Stimulated activated naive B cell treated with anti-CD40 and anti-IgM and Interleukin-4, amounts not matched to agents 10 μg/mL and 1 μg/mL and 100 μg/mL, for 72 hours (primary cell): ENCODE measurements at places on chromosomes 3 and 15.
A peak's percentile ranks its signal among the peaks of the same experiment; 100 is the strongest.

GRCh38 chr15:90816401-90817116 is 51.8 kb upstream of the FURIN start:
- H3K27me3 ChIP-seq: no peaks in the 10 kb centered on the region
- peaks cover 21% of the 10 kb centered on the region for H3K36me3 ChIP-seq
- no peak overlapping the region for H3K4me3 ChIP-seq

DNA sequence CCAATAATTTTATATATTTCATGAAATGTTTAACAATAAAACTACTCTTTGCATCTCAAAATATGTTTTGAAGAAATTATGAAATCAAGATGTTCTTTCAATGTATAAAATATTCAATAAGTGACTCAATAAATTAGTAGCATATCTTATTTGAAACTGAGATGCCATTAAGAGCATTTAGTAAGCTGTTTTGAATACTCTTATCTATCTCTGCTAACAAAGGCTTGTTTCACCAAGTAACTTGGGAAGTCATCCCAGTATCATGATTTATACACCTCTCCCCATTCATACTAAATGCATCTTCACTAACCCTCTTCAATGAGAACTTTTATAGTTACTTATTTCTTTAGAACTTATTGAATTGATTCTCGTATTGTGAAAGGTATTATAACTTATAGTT is 43.1 kb downstream of the TNIK start:
- no peaks in the 10 kb centered on the region for H3K36me3 ChIP-seq
- no peaks in the 10 kb centered on the region for H3K4me1 ChIP-seq
- H3K27me3 ChIP-seq: no peaks in the 10 kb centered on the region
- DNase-seq: no peak
- no peak overlapping the region for H3K27ac ChIP-seq

- H3K36me3 ChIP-seq: no peaks in the 10 kb centered on the region
- H3K4me1 ChIP-seq: no peaks in the 10 kb centered on the region
- H3K4me3 ChIP-seq: no peak overlapping the region
- no peak for DNase-seq
- no peaks in the 10 kb centered on the region for H3K27me3 ChIP-seq
- H3K27ac ChIP-seq: no peak overlapping the region
Measured at GRCh38 chr3:130779486-130779885, 32.9 kb upstream of the PIK3R4 start.

- no peak for DNase-seq
- no peak overlapping the region for H3K27ac ChIP-seq
- H3K4me1 ChIP-seq: no peaks in the 10 kb centered on the region
- H3K27me3 ChIP-seq: no peaks in the 10 kb centered on the region
- no peak overlapping the region for H3K4me3 ChIP-seq
Measured at GRCh38 chr3:143311096-143311495, 191.5 kb downstream of the CHST2 start.

DNA sequence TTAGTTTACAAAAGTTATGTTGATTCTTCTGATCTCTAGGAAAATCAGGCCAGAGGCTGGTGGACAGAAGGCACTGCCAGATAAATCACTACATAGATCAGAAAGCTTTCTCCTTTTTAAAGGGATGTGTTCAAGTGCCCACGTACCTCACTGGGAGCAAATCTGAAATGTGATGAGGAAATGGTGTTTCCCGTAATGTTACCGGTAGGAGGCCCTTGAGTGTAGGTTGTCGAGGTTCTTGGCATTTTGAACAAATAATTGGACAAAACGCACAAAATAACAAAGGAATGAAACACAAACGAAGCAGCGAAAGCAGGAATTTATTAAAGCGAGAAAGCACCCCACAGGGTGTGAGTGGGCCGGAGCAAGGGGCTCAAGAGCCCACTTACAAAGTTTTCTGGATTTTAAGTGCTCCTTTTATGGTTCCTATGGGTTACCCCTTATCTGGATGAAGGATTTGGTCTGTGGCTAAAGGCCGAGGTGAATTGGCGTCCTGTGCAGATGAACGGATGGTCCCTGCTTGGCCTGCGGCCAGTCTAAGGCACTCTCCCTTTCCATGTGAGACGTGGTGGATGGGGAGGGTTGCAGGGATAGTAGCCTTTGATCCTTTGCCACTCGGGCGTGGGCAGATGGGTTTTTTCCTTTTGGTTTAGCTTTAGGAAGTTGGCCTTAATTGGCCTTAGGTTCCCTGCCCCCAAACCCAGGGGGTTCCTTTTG is 1.0 kb downstream of the SNX1 start:
- H3K27ac ChIP-seq: peak overlapping the region; percentile 100
- peak overlapping the region; percentile 100 for H3K4me3 ChIP-seq
- H3K27me3 ChIP-seq: no peaks in the 10 kb centered on the region
- peaks cover 30% of the 10 kb centered on the region for H3K4me1 ChIP-seq

DNA sequence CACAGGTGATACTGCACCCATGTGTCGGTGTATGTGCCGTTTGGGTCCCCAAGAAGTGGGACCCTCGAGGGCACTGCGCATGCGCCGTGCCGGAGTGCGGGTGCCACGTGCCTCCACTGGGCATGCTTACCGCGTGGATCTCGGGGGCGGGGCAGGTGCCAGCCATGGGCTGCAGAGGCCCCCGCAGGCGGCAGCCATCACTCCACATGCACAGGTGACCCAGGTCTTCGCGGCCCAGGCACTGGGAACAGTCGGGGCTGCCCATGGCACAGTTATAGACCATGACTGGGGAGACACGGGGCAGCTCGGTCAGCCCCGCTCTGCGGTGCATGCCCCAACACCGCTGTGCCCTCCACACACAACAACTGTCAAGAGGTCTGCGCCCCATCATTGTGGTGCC is 31.2 kb downstream of the H1-8 start:
- no peaks in the 10 kb centered on the region for H3K36me3 ChIP-seq
- H3K27me3 ChIP-seq: no peaks in the 10 kb centered on the region
- H3K27ac ChIP-seq: no peak overlapping the region
- peaks cover 55% of the 10 kb centered on the region for H3K4me1 ChIP-seq

GRCh38 chr3:102512734-102513504 is 78.1 kb downstream of the ZPLD1 start:
- no peak overlapping the region for H3K27ac ChIP-seq
- H3K4me3 ChIP-seq: no peak overlapping the region
- peaks cover 4% of the 10 kb centered on the region for H3K27me3 ChIP-seq
- H3K36me3 ChIP-seq: no peaks in the 10 kb centered on the region
- no peak for DNase-seq
- no peaks in the 10 kb centered on the region for H3K4me1 ChIP-seq

DNA sequence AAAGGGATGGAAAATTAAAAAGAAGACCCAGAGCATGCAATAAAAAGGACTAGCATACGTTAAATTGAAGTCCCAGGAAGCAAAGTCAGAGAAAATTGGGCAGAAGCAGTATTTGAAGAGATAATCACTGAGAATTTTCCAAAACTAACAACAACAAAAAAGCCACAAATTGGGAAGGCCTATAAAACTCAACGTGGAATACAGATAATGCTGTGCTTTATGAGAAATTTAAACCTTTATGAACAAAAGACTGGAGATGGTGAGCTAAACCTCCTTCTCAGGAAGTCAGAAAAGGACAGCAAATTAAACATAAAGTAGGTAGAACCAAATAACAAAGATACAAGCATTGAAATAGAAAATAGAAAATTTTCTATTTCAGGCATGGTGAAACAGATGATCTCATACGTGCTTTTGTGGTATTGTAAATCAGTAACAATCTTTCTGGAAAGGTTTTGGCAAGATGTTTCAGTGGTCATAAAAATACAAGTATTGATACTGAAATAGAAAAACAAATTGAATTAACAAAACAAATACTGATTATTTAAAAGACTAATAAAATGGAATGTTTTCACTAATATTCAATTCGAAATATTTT is 55.6 kb downstream of the LYSMD4 start:
- peaks cover 64% of the 10 kb centered on the region for H3K36me3 ChIP-seq
- peaks cover 10% of the 10 kb centered on the region for H3K4me1 ChIP-seq
- no peaks in the 10 kb centered on the region for H3K27me3 ChIP-seq
- no peak overlapping the region for H3K27ac ChIP-seq
- no peak for DNase-seq

- peaks cover 38% of the 10 kb centered on the region for H3K4me1 ChIP-seq
- peaks cover 52% of the 10 kb centered on the region for H3K36me3 ChIP-seq
- peak overlapping the region; percentile 21 for H3K4me3 ChIP-seq
- DNase-seq: no peak
- peak overlapping the region; percentile 51 for H3K27ac ChIP-seq
Measured at GRCh38 chr3:16290007-16290826, 25.2 kb downstream of the OXNAD1 start.

DNA sequence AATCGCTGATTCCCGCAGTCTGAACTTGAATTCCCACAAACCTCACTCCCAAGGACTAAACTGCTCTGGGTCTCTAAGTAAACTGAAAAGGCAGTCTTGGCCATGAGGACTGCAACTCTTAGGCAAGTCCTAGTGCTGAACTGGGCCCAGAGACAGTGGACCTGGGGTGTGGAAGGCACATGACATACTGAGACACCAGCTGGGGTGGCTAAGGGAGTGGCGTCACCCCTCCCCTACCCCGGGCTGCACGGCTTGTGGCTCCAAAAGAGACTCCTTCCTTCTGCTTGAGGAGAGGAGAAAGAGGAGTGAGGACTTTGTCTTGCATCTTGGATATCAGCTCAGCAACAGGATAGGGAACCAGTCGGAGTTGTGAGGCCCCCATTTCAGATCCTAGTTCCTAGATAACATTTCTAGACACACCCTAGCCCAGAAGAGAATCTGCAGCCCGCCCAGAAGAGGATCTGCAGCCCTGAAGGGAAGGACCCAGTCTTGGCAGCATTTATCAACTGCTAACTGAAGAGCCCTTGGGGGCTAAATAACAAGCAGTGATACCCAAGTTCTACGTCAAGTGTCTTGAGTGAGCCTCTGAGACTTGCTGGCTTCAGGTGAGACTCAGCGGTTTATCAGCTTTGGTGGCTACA is 110.7 kb upstream of the C3orf80 start:
- no peak overlapping the region for H3K4me3 ChIP-seq
- peaks cover 6% of the 10 kb centered on the region for H3K27me3 ChIP-seq
- H3K4me1 ChIP-seq: no peaks in the 10 kb centered on the region
- no peak overlapping the region for H3K27ac ChIP-seq
- no peak for DNase-seq

- DNase-seq: peak; percentile 70
- peaks cover 48% of the 10 kb centered on the region for H3K4me1 ChIP-seq
Measured at GRCh38 chr3:31952205-31952604, 28.9 kb downstream of the OSBPL10 start.

- H3K4me3 ChIP-seq: peak overlapping the region; percentile 77
- no peaks in the 10 kb centered on the region for H3K27me3 ChIP-seq
- peak; percentile 71 for DNase-seq
- H3K36me3 ChIP-seq: no peaks in the 10 kb centered on the region
- peak overlapping the region; percentile 97 for H3K27ac ChIP-seq
- peaks cover 77% of the 10 kb centered on the region for H3K4me1 ChIP-seq
Measured at GRCh38 chr3:194134231-194134756, 1.7 kb upstream of the HES1 start.

- peaks cover 31% of the 10 kb centered on the region for H3K4me1 ChIP-seq
- H3K27ac ChIP-seq: peak overlapping the region; percentile 85
- peak; percentile 69 for DNase-seq
- H3K36me3 ChIP-seq: no peaks in the 10 kb centered on the region
- H3K27me3 ChIP-seq: peaks cover 11% of the 10 kb centered on the region
Measured at GRCh38 chr3:141336672-141337522, 31.4 kb upstream of the ZBTB38 start.

DNA sequence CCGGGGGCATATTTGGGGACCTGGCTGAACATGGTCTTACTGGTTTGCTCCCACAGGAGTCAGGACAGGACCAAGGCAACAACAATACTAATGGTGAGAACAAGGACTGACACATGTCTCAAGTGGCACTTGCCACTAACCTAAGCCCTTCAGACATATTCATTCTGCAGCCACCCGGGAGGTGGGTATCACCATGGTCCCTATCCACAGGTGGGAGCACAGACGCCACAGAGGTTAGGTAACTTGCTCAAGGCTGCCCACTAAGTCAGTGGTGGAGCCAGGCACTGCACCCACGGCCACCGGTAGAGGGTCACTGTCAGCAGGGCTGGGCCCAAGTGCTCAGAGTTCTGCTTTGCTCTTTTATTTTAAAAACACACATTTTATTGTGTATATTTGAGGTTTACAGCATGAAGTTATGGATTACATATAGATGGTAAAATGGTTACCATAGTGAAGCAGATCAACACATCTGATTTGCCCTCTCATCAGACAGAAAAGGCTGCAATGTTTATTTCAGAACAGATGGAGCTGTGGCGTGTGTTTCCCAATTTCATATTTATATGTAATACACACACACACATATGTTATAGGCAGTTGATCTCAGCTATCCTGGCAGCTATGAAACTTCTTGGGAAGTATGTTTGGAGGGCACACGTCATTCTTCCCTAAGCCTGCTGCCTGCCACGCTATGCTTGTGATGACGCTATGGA is 30.0 kb upstream of the SLC41A3 start:
- no peaks in the 10 kb centered on the region for H3K4me1 ChIP-seq
- DNase-seq: no peak
- H3K27me3 ChIP-seq: peaks cover 2% of the 10 kb centered on the region
- H3K4me3 ChIP-seq: no peak overlapping the region

GRCh38 chr3:105826778-105827634 is 41.8 kb downstream of the CBLB start:
- no peaks in the 10 kb centered on the region for H3K27me3 ChIP-seq
- peak overlapping the region; percentile 65 for H3K27ac ChIP-seq
- no peak overlapping the region for H3K4me3 ChIP-seq
- no peak for DNase-seq
- H3K4me1 ChIP-seq: peaks cover 50% of the 10 kb centered on the region

DNA sequence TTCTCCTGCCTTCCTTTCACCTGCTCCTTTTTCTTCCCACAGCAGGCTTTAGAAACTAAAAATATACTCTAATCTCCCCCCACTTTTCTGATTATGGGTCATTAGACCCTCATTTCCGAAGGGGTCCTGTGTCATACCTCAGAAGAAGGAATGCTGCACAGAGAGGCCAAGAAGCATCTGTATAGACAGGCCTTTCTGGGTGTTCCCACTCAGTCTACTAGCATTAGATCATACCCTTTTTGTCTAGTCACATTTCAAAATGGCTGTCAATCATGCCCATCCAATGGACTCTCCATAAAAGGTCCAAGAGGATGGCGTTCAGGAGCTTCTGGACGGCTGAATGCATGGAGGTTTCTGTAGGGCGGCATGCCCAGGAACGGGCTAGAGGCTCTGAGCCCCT is 192.2 kb downstream of the SUCLG2 start:
- no peaks in the 10 kb centered on the region for H3K27me3 ChIP-seq
- H3K36me3 ChIP-seq: peaks cover 21% of the 10 kb centered on the region
- peak overlapping the region; percentile 2 for H3K27ac ChIP-seq

GRCh38 chr3:45125550-45126026 is 20.6 kb downstream of the CDCP1 start:
- peaks cover 16% of the 10 kb centered on the region for H3K27me3 ChIP-seq
- no peaks in the 10 kb centered on the region for H3K36me3 ChIP-seq
- H3K27ac ChIP-seq: no peak overlapping the region
- no peaks in the 10 kb centered on the region for H3K4me1 ChIP-seq
